ENCODE measurements at places on chromosomes 6 and 20. TPM values are rescaled to one million over a fixed set of nuclear protein-coding genes. Genes with fewer than 3 reads are reported as not detected.

GRCh38 chr6:14031516-14031915 is 86.1 kb upstream of the CD83 start:
- H3K27ac ChIP-seq, result no peak overlapping the region
- H3K4me1 ChIP-seq, result no peaks in the 10 kb centered on the region

DNA sequence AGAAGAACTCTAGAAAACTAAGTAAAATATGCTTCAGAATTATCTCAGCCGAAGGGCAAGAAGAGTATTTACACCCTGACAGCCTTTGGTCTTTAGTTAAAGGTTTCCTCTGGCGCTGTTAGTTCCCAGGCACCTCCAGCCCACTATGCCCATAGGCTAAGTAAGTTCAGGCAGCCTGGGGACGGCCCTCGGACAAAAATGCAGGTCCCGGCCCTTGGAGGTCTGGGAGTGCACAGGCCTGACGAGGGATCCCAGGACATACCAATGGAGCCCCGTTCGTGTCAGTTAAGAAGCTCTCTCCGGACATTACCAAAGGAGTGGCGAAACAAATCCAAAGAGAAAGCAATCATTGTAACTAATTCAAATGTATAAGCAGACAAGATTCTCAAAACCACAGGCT is 311.8 kb downstream of the CD83 start:
- no peak overlapping the region for H3K4me3 ChIP-seq
- no peak overlapping the region for H3K27ac ChIP-seq
- no peak for DNase-seq
- H3K27me3 ChIP-seq, result no peaks in the 10 kb centered on the region
- H3K36me3 ChIP-seq, result no peaks in the 10 kb centered on the region

GRCh38 chr6:1641343-1641885 is 31.7 kb downstream of the FOXC1 start:
- no peak for DNase-seq
- no peaks in the 10 kb centered on the region for H3K27me3 ChIP-seq
- no peaks in the 10 kb centered on the region for H3K36me3 ChIP-seq
- H3K4me3 ChIP-seq, result no peak overlapping the region
- H3K4me1 ChIP-seq, result no peaks in the 10 kb centered on the region
- H3K27ac ChIP-seq, result no peak overlapping the region

GRCh38 chr20:1894951-1895673 is at the start of gene SIRPA:
Gene SIRPA (plus strand): TSS chr20:1895407. CDS start chr20:1895448, 41 bp downstream.
- DNase-seq, result no peak
- H3K4me1 ChIP-seq, result peaks cover 2% of the 10 kb centered on the region
- peaks cover 17% of the 10 kb centered on the region for H3K27me3 ChIP-seq

DNA sequence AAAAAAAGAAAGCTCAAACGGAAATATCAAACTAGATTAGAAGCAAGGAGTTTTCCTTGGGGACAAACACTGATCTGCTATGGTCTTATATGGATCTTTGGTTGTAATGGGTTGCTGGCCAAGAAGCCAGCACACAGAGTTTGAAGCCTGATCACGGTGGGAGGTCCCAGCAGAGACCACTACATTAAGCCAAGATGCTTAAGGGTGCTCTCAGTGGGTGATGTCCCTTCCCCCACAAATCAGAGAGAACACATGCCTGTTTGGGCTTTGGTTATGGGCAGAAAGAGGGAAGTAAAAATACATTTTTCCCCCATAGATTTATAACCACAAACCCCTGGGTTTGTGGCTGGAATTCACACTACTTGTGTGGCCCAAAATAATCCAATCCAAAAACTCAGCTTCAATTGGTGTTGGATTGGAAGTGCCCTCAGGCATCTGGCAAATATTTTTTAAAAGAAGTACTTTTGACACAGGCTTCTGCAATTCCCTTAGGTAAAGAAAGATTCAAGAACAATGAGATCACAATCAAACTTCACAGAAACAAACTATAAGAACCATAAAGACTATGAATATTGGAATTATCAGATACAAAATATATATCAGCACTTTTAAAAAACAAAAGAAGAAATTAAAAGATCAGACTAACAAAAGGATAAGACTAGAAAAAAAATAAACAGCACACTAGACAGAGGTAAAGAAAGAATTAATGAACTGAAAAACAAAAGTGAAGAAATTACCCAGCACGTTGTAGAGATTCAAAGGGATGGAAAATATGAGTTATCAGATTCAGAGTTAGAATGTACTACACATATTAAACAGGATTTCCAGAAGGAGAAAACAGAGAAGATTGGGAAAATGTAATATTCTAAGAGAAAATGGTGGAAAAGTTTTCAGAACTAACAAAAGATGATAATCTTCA is 44.7 kb downstream of the ESF1 start:
- no peak overlapping the region for H3K27ac ChIP-seq
- peaks cover 13% of the 10 kb centered on the region for H3K36me3 ChIP-seq
- no peaks in the 10 kb centered on the region for H3K27me3 ChIP-seq
- H3K4me3 ChIP-seq, result no peak overlapping the region
- H3K4me1 ChIP-seq, result no peaks in the 10 kb centered on the region
- no peak for DNase-seq

DNA sequence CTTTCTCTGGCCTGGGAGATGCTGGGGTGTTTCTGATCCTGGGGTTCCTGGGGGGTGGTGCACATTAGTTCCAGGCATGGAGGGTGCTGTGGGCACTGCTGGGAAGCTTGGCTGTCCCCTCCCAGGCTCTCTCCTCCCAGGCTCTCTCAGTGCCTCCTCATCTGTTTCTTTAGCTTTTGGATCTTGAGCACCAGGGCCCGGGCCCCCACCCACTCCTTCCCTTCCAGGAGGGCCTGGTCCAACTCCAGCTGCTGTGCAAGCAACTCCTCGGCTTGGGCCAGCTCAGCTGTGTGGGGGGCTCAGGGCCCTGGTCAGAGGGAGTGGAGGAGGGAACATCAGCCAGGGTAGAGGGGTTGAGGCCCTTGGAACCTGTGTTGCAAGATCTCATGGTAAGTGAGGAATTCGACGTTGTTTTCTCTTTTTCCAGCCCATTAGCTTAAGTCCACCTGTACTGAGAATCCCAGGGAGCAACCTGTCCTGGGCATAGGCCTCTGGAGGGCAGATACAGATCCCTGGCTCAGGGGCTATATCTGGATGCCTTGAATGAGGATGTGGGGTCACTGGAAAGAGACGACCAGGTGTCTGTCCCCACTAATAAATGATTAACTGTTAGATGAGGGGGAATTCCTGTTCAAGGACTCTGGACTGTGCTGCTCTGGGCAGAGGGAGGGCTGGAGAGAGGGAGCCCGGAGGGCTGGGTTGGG is 34.5 kb upstream of the HLA-A start:
- no peak overlapping the region for H3K27ac ChIP-seq
- H3K27me3 ChIP-seq, result no peaks in the 10 kb centered on the region
- H3K4me1 ChIP-seq, result no peaks in the 10 kb centered on the region

- no peak overlapping the region for H3K4me3 ChIP-seq
- no peaks in the 10 kb centered on the region for H3K27me3 ChIP-seq
- no peaks in the 10 kb centered on the region for H3K36me3 ChIP-seq
- H3K4me1 ChIP-seq, result peaks cover 81% of the 10 kb centered on the region
- H3K27ac ChIP-seq, result no peak overlapping the region
These were observed 39.7 kb downstream of the SUN5 start for GRCh38 chr20:32964575-32964974.

- H3K27me3 ChIP-seq, result no peaks in the 10 kb centered on the region
- no peak overlapping the region for H3K27ac ChIP-seq
- no peak overlapping the region for H3K4me3 ChIP-seq
- H3K36me3 ChIP-seq, result no peaks in the 10 kb centered on the region
- no peak for DNase-seq
- peaks cover 31% of the 10 kb centered on the region for H3K4me1 ChIP-seq
These were observed 4.5 kb upstream of the SYS1 start for GRCh38 chr20:45358282-45359068.

DNA sequence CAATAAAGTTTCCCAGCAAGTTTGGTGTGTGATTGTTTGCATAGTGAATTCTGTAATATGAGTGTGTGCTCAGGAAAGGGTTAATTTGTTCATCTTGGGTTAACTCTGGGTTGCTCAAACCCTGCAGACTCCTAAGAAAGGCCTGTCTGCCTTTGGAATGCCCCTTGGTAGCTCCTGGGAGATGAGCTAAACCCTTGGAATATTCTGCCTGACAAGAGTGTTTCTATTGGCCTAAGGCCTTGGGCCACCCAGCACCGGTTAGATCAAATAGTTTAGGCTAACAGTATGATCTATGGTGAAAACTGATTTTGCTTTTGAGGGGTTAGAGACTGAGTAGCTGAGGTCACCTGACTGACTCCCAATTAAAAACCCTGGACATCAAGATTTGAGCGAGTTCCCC is 248.3 kb downstream of the GRM1 start:
- no peak overlapping the region for H3K27ac ChIP-seq
- DNase-seq, result no peak
- H3K36me3 ChIP-seq, result no peaks in the 10 kb centered on the region
- H3K4me1 ChIP-seq, result no peaks in the 10 kb centered on the region

DNA sequence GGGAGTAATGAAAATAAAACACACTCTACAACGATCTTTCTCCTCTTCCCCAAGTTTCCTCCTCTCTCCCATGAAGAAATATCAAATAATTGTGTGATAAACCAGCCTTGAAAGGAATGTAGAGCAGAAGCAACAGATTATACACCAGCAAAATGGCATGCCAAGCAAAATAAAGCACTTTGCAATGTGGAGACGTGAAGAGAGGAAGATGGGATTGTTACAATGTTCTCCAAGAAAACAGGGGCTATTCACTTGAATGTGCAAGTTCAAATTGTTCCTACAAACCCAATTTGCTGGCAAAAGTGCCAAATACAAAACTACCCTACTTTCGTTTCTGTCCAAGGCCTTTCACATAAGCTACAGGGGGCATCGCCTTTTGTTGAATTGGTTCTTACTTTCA is 185.1 kb downstream of the PDE7B start:
- H3K4me1 ChIP-seq, result no peaks in the 10 kb centered on the region
- no peaks in the 10 kb centered on the region for H3K27me3 ChIP-seq
- no peaks in the 10 kb centered on the region for H3K36me3 ChIP-seq
- DNase-seq, result no peak
- H3K4me3 ChIP-seq, result no peak overlapping the region
- no peak overlapping the region for H3K27ac ChIP-seq

- no peak overlapping the region for H3K4me3 ChIP-seq
- H3K27ac ChIP-seq, result no peak overlapping the region
- peak; percentile 7 for DNase-seq
- no peaks in the 10 kb centered on the region for H3K4me1 ChIP-seq
- H3K36me3 ChIP-seq, result no peaks in the 10 kb centered on the region
These were observed 69.0 kb upstream of the UST start for GRCh38 chr6:148677594-148678476.

- peaks cover under 1% of the 10 kb centered on the region for H3K36me3 ChIP-seq
- H3K4me1 ChIP-seq, result peaks cover 79% of the 10 kb centered on the region
- H3K27ac ChIP-seq, result peak overlapping the region; percentile 94
- DNase-seq, result peak; percentile 65
These were observed 7.7 kb upstream of the BICRAL start for GRCh38 chr6:42774201-42774600.

- H3K36me3 ChIP-seq, result no peaks in the 10 kb centered on the region
- no peak overlapping the region for H3K27ac ChIP-seq
- no peaks in the 10 kb centered on the region for H3K4me1 ChIP-seq
These were observed 309.3 kb upstream of the SUPT3H start for GRCh38 chr6:45686841-45687569.

DNA sequence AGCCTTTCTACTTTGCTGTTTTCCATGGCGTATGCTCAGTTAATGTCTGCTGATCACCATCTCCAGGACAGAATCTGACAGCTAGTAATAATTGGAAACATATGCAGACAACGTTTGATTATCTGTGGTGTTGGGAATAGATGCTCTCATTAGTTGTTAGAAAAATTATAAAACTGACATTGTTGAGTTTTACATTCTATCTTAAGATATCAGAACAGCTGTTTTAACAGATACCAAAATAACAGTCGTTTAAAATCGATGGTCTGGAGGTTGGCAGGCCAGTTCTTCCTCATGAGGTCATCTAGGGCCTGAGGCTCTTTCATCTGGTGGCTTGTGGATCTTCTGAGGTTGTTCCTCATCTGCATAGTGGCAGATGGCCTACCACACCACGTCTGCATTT is 137.6 kb downstream of the AIG1 start:
- no peaks in the 10 kb centered on the region for H3K36me3 ChIP-seq
- H3K27me3 ChIP-seq, result no peaks in the 10 kb centered on the region
- H3K4me1 ChIP-seq, result no peaks in the 10 kb centered on the region
- no peak overlapping the region for H3K27ac ChIP-seq

DNA sequence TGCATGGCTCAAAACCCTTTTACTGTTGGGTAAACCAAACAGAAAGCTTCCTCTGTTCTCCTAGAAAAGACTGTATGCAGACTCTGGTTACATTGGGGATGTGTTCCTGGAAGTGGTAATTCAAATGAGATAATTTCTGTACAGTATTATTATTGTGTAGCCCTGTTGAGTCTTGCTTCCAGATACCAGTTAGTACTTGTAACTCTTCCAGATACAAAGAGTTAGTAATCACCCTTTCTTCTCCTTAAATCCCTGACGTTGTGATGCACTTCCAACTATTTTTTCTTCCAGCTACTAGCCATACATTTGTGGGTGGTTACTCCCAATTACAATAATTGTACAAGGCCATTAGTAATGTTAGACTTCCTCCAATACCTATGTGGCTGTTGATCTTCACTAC is 42.3 kb upstream of the GRIK2 start:
- H3K27me3 ChIP-seq, result no peaks in the 10 kb centered on the region
- no peaks in the 10 kb centered on the region for H3K4me1 ChIP-seq
- DNase-seq, result no peak
- no peak overlapping the region for H3K27ac ChIP-seq
- no peaks in the 10 kb centered on the region for H3K36me3 ChIP-seq
- H3K4me3 ChIP-seq, result no peak overlapping the region

GRCh38 chr6:90720404-90720803 is 133.5 kb upstream of the MAP3K7 start:
- DNase-seq, result no peak
- no peak overlapping the region for H3K4me3 ChIP-seq
- H3K27me3 ChIP-seq, result no peaks in the 10 kb centered on the region
- no peak overlapping the region for H3K27ac ChIP-seq

DNA sequence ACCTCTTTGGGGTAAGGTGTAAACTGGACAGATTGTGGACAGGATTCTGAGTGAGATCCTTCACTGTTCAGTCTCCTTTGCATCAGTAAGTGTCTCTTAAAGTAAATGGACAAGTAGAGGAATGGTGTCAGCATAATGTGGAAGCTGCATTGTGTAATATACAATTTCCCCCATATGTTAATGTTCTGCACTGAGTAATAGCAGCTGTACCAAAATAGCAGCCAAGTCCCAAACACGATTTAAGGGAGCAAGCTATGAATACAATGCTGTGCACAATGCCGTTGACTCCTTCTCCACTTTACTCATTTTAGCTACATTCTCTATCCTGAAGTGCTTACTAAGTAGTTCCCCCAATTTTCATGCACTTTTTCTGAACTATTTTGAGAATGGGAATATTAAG is 21.1 kb upstream of the TRIM26 start:
- no peaks in the 10 kb centered on the region for H3K27me3 ChIP-seq
- no peak overlapping the region for H3K4me3 ChIP-seq
- no peaks in the 10 kb centered on the region for H3K4me1 ChIP-seq
- H3K27ac ChIP-seq, result no peak overlapping the region

DNA sequence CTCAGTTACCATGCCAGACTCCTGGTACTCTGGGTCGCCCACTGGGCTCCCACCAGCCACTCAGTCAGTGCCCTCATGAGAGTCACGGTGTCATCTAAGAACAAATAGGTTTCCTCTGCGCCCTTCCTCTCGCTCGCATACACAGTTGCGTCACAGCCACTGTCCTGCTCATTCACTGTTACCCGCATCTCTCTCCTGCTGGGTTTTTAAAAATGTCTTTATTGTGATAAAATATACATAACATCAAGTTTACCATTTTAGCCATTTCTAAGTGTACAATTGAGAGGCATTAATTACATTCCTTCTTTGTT is 4.0 kb downstream of the TEAD3 start:
- no peak for DNase-seq
- H3K4me3 ChIP-seq, result no peak overlapping the region
- peaks cover 20% of the 10 kb centered on the region for H3K4me1 ChIP-seq
- H3K27me3 ChIP-seq, result no peaks in the 10 kb centered on the region
- no peaks in the 10 kb centered on the region for H3K36me3 ChIP-seq

CD109 gene
- total RNA-seq, result 0.80 TPM

TRAPPC3L gene
- not detected for total RNA-seq

PLCB4 gene
- 0.06 TPM for total RNA-seq

DNAH8 gene
- total RNA-seq, result 0.03 TPM

All from CD4-positive, alpha-beta T cell (primary cell).